Dermis blood vessel endothelial cell (primary cell): ENCODE measurements at places on chromosomes 12 and 14. TPM values are rescaled to one million over a fixed set of nuclear protein-coding genes. Genes with fewer than 3 reads are reported as not detected.

The KCNH3 gene
- 0.09 TPM in 1 of 2 replicates, not detected in the other for total RNA-seq

The PZP gene
- total RNA-seq = 0.70 and 2.4 TPM in 2 replicates

The ARMH4 gene
- 1.5 and 2.0 TPM in 2 replicates for total RNA-seq

The OR4E2 gene
- total RNA-seq = not detected in 2 replicates

The LRTM2 gene
- total RNA-seq = not detected in 2 replicates

The LBHD2 gene
- total RNA-seq = not detected in 2 replicates

The NELL2 gene
- total RNA-seq = 0.51 TPM in 1 of 2 replicates, not detected in the other

The KERA gene
- total RNA-seq = not detected in 2 replicates

The SPIC gene
- total RNA-seq = not detected in 2 replicates

The KLRK1 gene
- not detected in 2 replicates for total RNA-seq

The AQP5 gene
- 0.47 and 1.4 TPM in 2 replicates for total RNA-seq

The PPP2R3C gene
- total RNA-seq = 34.6 and 46.1 TPM in 2 replicates

The GPRC5D gene
- 0.17 TPM in 1 of 2 replicates, not detected in the other for total RNA-seq

The ABCD2 gene
- not detected in 2 replicates for total RNA-seq

The CLEC4D gene
- not detected in 2 replicates for total RNA-seq

The SLC7A7 gene
- 4.8 and 8.3 TPM in 2 replicates for total RNA-seq

The MYO1H gene
- total RNA-seq = not detected in 2 replicates

The ARHGDIB gene
- total RNA-seq = 117 and 168 TPM in 2 replicates

The HVCN1 gene
- total RNA-seq = 5.0 and 6.1 TPM in 2 replicates

The SLC39A5 gene
- not detected in 2 replicates for total RNA-seq

The NTF3 gene
- total RNA-seq = 0.34 TPM in 1 of 2 replicates, not detected in the other

The PPM1H gene
- total RNA-seq = 2.3 and 2.9 TPM in 2 replicates

The PARPBP gene
- 7.0 and 23.4 TPM in 2 replicates for total RNA-seq

The HOXC11 gene
- total RNA-seq = not detected in 2 replicates

The METTL17 gene
- 32.8 and 32.9 TPM in 2 replicates for total RNA-seq

The DBX2 gene
- total RNA-seq = not detected in 2 replicates

The GLTP gene
- 60.4 and 79.8 TPM in 2 replicates for total RNA-seq

The ESRRB gene
- total RNA-seq = not detected in 2 replicates
